Femur (tissue), 1 donor: ENCODE measurements at places on chromosomes 7 and 10.
A peak's percentile ranks its signal among the peaks of the same experiment; 100 is the strongest.

- DNase-seq = no peak
These were observed 116.0 kb downstream of the NEURL1 start for GRCh38 chr10:103609231-103610082.

DNA sequence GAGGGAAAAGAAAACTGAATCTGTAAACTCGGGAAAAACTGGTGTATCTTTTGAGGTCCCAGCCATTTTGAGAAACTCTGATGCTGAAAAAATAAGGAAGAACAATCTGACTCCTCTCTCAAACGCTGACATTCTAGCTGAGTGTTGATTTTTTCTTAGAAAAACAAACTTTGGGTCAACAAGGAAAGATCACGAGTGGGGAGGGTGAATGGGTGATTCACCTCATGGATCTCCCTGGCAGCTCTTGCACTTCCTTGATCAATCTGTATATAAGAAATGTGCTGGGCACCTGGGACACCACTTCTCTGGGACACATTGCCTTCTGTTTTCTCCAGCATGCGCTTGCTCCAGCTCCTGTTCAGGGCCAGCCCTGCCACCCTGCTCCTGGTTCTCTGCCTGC lies at the start of gene PIP:
TSS of gene PIP (plus strand) at position 297 of the 400 bp plus-strand sequence. CDS start at position 337, 40 bp downstream.
- DNase-seq = no peak

DNA sequence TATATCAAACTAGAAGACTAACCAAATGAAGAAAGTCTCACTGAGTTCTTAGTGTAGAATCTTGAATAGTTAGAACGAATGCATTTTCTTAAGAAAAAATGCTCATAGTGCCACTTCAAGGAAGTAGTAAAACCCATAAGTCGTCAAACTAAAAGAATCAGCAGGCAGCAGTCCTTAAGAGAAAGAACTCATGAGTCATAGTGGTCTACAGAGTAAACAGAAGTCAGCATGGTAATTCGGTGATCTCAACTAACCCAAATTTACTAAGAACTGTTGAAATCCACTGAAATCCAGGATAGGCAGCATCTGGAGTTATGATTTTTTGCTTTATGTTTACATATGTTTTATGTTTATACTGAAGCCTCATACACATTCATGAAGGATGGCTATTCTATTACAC lies 256.2 kb downstream of the LHFPL3 start:
- DNase-seq = no peak

- no peak for DNase-seq
These were observed 158.8 kb downstream of the DNAJB6 start for GRCh38 chr7:157495594-157495993.

DNA sequence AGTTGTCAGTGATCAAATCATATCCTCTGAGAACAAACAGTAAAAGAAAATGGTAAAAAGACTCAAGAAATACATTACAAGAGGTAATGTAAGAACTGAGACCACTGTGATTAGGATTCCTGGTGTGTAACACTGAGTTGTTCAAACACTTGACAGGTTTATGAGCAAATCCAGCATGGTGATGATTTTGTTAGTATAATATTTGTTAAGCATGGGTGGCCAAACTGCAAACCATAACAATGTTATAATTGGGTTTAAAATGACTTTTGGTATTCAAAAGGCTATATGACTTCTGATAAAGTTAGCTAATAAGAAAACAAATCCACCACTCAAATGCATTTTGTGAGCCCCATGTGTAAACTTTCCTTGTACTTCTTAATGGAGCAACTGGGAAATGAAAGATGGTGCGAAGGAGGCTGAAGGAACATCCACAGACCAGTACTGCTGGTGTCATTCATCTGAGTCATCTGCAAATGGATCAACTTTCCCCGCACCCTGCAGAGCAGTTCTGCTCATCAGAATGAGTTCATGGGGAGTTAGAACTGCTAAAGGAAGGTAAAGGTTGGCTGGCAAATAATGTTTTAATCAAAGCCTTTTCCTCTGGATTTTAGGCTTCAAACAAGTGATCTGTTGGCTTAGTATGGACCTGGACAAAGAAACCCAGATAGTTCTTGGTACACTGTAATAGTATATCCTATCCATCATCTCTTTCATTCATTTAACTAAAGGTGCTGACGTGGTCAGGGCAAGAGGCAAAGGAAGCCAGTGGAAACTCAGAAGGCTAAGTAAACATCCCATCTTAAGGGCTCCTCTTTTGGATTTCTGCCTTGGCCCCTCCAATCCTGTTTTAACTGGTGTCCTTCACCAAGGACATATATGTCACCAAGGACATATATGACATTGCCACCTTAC lies 45.0 kb downstream of the AFAP1L2 start:
- no peak for DNase-seq

- DNase-seq = no peak
These were observed 210.6 kb downstream of the TPST1 start for GRCh38 chr7:66415659-66416265.

GRCh38 chr10:71156436-71156835 lies 55.9 kb upstream of the UNC5B start:
- no peak for DNase-seq

DNA sequence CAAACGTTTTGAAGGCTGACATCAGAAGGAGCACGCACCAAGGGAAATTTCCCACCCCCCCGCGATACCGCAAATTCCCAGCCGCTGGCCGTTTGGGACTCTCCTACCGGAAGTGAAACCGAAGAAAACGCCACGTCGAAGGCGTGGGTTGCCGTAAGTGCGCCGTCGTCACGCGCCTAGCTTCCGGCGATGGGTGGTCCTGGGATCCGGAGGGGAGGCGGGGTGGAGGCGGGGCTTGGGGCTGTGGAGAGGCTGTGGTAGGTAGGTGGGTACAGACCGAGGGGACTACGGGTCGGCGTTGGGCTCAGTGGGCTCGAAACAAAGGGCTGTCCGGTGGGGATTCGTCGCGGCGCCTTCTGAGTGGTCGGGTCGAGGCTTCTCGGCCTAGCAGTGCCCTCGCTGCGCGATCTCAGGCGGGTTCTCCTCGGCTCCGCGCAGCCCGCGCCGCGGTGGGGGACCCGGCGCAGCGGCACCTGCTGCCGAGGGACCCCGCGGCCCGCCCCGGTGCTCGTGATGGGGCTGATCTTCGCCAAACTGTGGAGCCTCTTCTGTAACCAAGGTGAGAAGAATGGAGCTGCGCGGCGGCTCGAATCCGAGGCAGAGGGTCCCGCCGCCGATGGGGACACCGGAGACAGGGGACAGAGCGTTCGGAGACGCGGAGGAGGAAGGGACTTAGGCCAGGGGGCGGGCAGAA lies at the start of gene ARL5B:
TSS of gene ARL5B (plus strand) at position 307 of the 694 bp plus-strand sequence. CDS start at position 514, 207 bp downstream.
- DNase-seq = peak; percentile 99

- DNase-seq = no peak
These were observed 276.2 kb upstream of the KLF14 start for GRCh38 chr7:131010029-131010716.

GRCh38 chr7:26153241-26153822 lies 1.3 kb downstream of the NFE2L3 start:
- no peak for DNase-seq

DNA sequence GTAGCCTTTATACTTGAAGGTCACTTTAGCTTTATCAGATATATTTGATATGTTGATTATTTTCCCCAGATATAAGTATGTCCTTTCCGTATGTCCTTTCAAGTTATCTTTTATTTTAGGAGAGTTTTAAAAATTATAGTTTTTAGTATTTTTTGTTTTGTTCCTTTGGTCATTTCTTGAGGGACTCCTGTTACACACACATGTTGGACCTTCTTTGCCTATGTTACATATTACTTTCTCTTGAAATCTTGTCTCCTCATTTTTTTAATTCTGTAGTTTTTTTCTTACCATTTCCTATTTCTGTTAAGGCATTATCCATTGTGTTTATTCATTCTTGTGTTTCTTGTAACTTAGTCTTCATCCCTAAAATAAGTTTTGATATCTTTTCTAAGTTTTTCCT lies 23.9 kb downstream of the GLCCI1 start:
- DNase-seq = no peak
